Activated CD4-positive, alpha-beta memory T cell treated with anti-CD3 and anti-CD28 coated beads, Interleukin-2, amount 10 ng/mL, durations not matched to agents 7 days and 5 days (primary cell): ENCODE measurements at places on chromosomes 1 and 21.
A peak's percentile ranks its signal among the peaks of the same experiment; 100 is the strongest.

DNA sequence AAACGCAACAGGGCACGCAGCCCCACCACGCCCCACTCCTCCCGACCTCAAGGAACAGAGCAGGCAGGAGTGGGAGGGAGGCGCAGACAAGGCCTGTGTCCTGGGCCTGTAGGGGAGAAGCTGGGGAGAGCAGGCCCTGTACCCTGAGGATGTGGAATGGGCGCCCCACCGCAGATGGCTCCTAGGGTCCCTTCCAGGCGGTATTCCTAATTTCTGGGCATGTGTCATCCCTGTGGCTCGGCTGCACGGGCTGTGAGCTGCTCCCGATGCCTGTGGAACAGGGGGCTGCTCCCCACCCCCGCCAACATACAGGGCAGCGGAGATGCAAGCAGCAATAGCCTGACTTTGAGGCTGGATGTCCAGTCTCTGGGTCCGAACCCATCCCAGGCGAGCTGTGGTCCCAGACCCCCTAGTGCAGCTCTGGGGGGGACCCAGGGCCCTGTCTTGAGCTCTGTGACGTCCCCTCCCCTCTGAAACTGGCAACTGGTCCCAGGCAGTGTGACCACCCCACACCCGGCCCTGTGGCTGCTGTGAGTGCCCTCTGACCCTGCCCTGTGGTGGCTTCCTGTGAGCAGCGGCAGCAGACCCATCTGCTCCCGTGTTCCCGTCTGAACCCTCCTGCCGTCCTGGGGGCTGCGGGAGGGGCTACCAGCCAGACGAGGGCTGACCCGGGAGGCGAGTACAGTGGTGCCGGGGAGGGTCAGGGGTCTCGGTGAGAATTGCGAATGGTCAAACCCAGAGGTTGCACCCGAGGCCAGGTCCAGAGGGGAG, 13.9 kb upstream of the COL6A2 start:
- peak; percentile 4 for DNase-seq

GRCh38 chr1:50978852-50979781, 9.1 kb downstream of the CDKN2C start:
- DNase-seq: no peak

GRCh38 chr1:94325377-94326302, 88.3 kb upstream of the ARHGAP29 start:
- no peak for DNase-seq

GRCh38 chr1:89363638-89364536, at the start of gene GBP6:
Gene GBP6 (plus strand): TSS chr1:89364059. CDS start chr1:89368552, 4,493 bp downstream.
- no peak for DNase-seq

GRCh38 chr1:171809834-171810233, 28.4 kb downstream of the METTL13 start:
- DNase-seq: no peak

DNA sequence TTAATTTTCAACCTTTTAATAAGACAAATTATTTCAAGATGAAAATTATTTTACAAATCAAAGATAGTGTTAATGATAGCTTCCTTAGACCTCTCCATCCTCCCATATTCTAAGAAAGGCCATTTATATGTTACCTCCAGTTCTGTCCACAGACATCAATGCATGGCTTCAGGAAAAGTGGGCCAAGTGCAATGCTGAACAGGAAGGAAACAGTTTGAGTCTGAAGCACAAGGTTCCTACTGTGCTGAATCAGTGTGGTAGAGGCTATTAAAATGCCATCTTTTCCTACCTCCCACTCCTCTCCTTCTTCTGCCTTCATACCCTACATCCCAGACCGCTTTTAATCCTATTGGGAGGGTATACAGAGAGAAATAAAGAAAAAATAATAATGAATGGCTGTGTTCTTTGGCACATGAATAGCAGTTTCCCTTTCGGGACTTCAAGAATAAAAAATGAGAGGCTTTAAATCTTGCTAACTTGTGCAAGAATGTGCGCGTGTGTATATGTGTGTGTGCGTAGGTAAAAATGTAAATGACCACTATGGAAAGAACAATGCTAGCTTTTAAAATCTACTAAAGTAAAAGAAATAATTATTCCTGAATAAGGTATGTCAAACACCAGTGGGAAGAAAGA, 62.6 kb upstream of the C1orf105 start:
- DNase-seq: no peak

DNA sequence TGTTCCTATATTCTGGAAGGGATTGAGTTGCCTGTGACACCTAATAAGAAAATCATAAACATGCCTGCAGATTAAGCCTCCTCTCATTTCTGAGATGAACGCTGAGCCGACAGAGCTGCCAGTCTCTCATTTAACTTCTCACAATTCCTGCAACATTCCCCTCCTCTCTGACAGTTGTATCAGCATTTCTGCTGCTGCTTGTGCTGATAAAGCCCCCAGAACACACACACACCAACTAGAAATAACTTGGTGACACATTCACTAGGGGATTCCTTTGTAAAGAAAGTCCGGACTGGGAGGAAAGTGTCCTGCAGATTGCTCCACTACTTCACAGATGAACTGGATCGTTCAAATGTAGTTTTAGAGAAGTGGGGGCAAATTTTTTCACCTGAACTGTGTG, 437.3 kb downstream of the PLA2G4A start:
- no peak for DNase-seq

DNA sequence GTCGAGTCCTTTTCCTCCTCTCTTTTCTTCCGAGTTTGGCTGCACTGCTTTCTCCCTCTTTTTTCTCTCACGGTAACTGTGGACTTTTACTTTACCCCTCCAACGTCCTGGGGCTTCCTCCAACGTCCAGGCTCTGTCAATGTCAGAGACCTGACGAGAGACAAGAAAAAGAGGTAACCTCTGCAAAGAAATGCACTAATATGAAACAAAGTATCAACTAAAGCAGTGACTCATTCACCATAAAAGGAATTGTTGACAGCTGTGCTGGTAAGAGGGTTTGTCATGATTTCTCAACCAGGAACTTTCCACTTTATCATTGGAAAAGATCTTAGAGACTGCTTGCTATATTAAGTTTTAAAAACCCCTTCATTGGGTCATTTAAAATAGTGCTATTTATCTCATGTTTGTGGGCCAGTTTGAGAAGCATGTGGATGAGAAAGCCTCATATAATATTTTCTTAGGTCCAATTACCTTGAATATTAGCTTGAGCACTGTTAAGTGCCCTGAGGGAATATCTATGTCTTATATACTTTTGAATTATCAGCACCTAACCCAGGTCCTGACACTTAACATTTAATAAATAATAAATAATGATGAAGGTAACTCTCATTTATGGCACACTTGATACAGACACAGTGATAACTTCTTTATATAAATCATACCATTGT, at the start of gene GBP2:
TSS of gene GBP2 (minus strand) at position 202 of the 668 bp plus-strand sequence. CDS start 4,148 bp downstream, outside the sequence.
- peak; percentile 32 for DNase-seq

- no peak for DNase-seq
Observed at GRCh38 chr1:32870615-32871363, at the start of gene FNDC5. Gene FNDC5 (minus strand): TSS chr1:32870912.

- no peak for DNase-seq
Observed at GRCh38 chr1:177824508-177824982, 145.3 kb downstream of the SEC16B start.

- no peak for DNase-seq
Observed at GRCh38 chr1:37998913-37999429, 6.3 kb downstream of the FHL3 start.

- DNase-seq: no peak
Observed at GRCh38 chr1:40651138-40651857, 14.2 kb downstream of the RIMS3 start.
